ENCODE measurements at places on chromosomes 2 and 18. TPM values are rescaled to one million over a fixed set of nuclear protein-coding genes. Genes with fewer than 3 reads are reported as not detected.

DNA sequence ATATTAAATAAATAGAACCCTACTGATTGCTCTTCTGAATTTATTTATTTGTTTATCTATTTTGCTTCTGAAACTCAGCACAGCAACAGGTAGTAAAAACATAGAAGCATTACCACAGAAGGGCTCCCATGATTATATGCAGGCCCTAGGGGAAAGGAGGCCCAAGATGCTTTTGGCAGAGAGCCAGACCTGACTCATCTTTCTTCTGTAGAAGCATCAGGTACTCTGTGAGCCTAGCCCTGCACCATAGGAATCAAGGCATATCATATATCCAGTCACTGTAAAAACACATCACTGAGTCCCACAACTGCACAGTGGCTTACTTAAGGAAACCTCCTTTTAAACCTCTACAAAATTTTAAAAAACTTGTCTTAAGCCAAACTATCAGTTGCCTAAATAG is 1.8 kb downstream of the SCN9A start:
- no peak for DNase-seq

DNA sequence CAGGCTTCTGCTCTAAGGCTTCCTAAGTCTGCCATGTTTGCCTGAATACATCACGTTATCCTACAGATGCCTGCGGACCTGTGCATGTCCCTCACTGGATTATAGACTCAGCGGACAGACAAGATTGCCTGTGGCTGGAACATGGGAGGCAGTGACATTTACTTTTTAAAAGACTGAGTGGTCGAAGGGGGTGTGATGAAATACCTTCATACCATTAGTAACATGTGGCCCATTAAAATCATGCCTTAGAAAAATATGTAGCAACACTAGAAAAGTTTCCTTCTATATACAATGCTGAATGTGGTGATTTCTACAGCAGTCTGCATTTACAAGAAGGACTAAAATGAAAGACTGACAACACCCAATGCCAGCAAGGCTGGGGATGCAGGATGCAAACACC is 154.4 kb downstream of the ASB1 start:
- DNase-seq, result no peak

- DNase-seq, result no peak
Observed at GRCh38 chr2:235833971-235834620, 334.1 kb downstream of the GBX2 start.

UPP2 gene
- total RNA-seq, result not detected

GRCh38 chr2:227163485-227163997 is 464 bp downstream of the COL4A4 start:
- no peak for DNase-seq

- no peak for DNase-seq
Observed at GRCh38 chr2:22377268-22377667, 1007.7 kb upstream of the KLHL29 start.

DNA sequence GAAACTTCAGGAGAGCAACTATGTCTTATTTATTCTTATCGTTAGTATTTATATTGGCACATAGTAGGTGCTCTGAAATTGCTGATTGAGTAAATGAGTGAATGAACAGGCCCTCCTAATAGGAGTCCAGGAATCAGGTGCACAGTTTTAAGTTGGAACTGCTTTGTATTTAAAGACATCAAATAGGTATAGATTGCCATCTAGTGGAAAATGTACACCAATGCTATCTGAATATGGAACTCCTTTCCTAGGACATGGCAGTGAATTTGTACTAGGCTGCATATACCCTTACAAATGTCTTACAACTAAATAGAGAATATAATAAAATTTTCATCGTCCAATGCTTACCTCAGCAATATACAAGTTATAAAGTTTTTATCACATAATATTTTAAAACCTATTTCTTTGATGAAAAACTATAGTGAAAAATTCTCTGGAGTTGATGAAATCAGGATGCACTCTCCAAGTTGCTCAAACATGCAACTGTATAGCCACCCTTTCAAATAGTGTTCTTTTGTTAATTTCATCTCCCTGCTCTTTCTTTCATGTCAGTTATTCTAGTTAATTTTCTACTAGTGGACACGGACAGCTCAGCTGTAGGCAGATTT is 318.9 kb upstream of the SYT4 start:
- no peak for DNase-seq

DNA sequence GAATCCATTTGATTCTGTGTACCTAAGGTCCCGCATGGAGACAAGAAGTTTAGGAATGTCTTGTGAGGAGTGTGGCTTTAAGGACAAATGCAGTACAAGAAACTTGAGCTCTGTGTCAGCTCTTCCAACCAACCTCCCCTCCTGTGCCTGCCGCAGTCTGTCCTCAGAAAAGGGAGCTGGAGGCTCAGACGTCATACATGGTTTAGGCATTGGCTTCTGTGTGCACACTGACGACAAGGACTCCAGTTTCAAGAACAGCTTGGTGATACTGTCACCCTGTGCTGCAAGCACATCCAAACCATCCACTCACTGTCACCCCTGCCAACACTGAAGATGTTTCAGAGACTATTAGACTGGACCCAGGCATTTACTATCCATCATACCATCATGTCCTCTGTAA is 470.4 kb downstream of the IRS1 start:
- no peak for DNase-seq

DNA sequence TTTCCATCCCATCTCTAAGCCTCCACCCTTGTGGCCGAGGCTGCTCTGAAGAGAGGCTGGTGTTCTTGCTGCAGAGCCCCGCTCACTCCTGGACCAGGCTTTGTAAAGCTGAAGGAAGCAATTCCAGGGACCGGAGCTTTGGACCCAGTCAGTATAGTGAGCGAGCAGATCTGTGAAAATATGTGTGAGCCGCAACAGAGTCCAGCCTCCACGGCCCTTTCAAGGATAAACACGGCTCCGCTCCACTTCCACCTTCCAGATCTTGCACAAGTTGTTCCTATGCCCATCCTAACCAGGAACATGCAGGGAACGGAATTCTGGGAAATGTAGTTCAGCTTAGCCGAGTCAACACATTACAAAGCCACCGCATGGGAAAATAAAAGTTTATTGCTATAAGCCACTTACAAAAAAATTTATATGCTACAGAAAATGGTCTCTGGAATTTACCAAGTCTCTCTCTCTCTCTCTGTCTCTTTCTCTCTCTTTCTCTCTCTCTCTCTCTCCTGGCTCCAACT is 151.7 kb upstream of the ZNF521 start:
- no peak for DNase-seq

AGFG1 gene
- total RNA-seq, result 62.4 TPM

PKDCC gene
- not detected for total RNA-seq

- DNase-seq, result no peak
Observed at GRCh38 chr2:174153757-174154680, 94.3 kb downstream of the OLA1 start.

DNA sequence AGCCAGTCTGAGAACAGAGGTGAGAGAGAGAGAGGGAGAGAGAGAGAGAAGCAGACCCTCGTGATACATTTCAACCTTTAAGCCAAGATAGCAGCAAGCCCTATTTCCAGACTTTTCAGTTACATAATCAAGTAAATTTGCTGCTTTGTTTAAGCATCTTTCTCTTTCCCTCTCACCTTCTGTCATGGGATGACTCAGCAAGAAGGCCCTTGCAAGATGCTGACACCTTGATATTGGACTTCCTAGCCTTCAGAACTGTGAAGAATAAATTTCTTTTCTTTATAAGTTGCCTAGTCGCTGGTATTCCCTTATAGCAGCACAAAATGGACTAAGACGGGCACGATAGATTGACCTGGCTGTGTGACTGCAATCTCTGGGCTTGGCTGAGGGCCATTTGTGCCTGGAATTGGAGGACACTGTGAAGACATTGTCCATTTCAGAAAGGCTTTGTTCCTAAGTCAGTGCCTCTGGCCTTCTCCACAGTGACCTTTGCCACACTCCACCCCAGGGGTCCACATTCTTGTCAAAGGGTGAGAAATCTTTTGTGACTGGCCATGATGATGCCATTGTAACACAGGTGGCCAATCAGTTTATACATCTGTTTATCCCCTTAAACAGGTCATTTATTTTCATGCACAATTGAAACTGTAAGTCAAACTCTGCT is 51.3 kb upstream of the ITSN2 start:
- no peak for DNase-seq

GRCh38 chr2:64447317-64448040 is 6.5 kb upstream of the LGALSL start:
- no peak for DNase-seq

- DNase-seq, result no peak
Observed at GRCh38 chr18:9189491-9189890, 52.9 kb downstream of the ANKRD12 start.

- no peak for DNase-seq
Observed at GRCh38 chr2:233674995-233675394, 3.3 kb downstream of the UGT1A9 start.

- DNase-seq, result no peak
Observed at GRCh38 chr2:121884078-121884477, 128.6 kb downstream of the TSN start.

TNFAIP6 gene
- not detected for total RNA-seq

DNA sequence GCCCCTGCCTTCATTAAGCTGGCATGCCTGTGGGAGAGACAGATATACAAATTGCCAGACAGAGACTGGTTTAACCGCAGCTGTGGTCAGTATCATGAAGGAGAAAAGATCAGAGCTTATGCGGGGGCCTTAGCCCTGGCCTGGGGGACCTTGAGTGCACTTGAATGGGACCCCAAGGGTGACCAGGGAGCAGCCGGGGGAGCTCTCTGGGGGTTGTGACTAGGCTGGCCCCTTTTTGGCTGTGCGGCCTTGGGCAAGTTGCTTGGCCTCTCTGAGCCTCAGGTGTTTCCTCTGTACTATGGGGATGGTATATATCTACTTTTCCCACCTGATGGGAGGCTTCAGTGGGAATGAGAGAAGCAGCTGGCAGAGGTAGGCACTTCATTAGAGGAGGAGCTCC is 35.7 kb downstream of the INHBB start:
- no peak for DNase-seq

VSNL1 gene
- total RNA-seq, result not detected

ANKRD30BL gene
- total RNA-seq, result not detected

- no peak for DNase-seq
Observed at GRCh38 chr2:151973901-151974199, 125.0 kb downstream of the CACNB4 start.

- DNase-seq, result no peak
Observed at GRCh38 chr2:174654419-174654941, 56.9 kb upstream of the WIPF1 start.

- DNase-seq, result no peak
Observed at GRCh38 chr2:69801745-69802290, 27.6 kb upstream of the GMCL1 start.

GTF2A1L gene
- not detected for total RNA-seq

DNA sequence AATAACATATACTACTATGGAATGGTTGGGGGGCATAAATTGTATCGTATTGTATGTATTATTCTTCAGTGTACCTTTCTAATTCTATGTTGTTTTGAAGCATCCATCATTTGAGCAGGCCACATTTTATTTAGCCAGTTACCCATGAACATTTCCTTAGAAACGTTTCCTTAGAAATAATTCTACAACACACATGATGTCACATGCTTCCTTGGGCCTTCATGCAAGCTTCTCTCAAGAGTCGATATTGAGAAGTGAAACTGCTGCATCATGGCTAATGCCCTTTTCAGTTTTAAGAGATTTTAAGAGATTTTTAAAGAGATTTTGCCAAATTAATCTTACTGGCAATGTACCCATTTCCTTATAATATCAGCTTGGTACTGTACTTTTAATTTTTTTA is 63.9 kb downstream of the ALPK2 start:
- DNase-seq, result no peak

DNA sequence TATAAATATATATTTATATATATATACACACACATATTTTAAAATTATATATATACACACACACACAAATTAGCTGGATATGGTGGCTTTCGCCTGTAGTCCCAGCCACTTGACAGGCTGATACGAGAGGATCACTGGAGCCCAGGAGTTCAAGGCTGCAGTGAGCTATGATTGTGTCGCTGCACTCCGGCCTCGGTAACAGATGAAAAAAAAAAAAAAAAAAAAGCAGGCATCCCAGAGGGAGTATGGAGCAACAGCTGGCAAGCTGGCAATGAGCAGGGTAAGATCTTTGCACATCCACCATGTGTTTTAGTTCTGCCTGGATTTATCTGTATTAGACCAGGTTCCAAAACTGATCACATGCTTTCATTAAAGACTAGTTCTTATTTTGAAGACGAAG is 170.1 kb downstream of the MAP2 start:
- no peak for DNase-seq

FSHR gene
- not detected for total RNA-seq

GRCh38 chr18:57595347-57595746 is 8.8 kb upstream of the FECH start:
- DNase-seq, result no peak

DNA sequence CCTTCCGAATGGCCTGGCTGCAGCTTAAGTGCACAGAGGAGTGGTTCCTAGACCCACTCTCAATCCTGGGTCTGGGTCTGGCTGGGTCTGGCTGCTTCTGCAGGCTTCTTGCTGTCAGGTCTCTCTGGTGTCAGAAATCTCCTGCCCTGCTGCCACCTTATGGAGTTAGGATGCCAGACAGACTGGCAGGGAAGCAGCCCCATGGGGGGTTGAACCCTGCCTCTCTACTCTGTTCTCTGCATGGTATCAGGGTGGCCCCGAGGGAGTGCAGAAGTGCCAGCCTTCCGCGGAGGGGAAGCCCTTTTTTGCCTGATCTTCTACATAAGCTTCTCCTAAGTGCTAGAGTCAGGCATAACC is 89.4 kb downstream of the ZCCHC2 start:
- DNase-seq, result no peak

GRCh38 chr2:168658706-168659105 is 143.7 kb upstream of the NOSTRIN start:
- DNase-seq, result no peak

GKN1 gene
- total RNA-seq, result not detected

CFAP65 gene
- not detected for total RNA-seq

ACTG2 gene
- total RNA-seq, result not detected

DNA sequence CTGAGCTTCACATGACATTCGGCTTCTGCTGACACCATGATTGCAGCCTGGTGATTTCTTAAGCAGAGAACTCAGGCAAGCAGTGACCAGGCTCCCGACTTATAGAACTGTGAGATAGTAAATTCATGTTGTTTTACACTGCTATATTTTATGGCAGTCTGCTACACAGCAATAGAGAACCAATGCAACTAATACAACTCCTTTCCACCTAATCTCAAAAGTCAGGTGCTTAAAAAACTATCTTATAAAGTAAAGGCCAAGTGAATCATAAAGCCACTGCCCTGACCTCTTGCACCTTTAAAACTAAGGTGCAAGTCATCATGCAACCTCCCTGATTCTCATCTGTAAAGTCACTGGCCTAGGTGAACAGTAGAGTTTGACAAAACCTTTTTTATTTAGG is 95.3 kb upstream of the GLS start:
- no peak for DNase-seq

CIB4 gene
- not detected for total RNA-seq

- DNase-seq, result no peak
Observed at GRCh38 chr18:9992300-9992972, 78.6 kb downstream of the VAPA start.

- no peak for DNase-seq
Observed at GRCh38 chr2:154381931-154382794, 316.3 kb upstream of the KCNJ3 start.

TET3 gene
- 18.2 TPM for total RNA-seq

DNA sequence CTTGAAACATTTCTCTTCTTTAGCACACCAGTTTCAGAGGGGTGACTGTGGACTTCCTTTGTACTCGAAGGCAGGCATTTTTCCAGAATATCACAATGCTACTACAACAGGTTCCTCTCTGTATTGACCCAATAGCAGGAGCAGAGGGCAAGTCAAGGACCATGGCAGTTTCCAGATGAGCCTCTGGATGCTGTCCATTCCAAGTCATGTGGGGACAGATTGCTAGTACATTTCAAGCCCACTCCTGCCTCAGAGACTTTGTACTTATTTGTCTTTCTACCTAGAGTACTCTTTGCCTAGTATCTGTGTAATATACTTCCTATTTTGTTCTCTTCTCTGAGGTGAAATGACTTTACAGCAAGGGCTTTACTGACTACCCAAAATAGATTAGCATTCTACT is 373.9 kb downstream of the PIK3C3 start:
- DNase-seq, result no peak

Data from CD4-positive, alpha-beta memory T cell (primary cell).